ENCODE measurements at places on chromosomes 13 and 19. TPM values are rescaled to one million over a fixed set of nuclear protein-coding genes. Genes with fewer than 3 reads are reported as not detected.

- peak; percentile 79 for DNase-seq
These were observed 8.6 kb downstream of the ZBTB7A start for GRCh38 chr19:4057931-4058692.

The CRB3 gene
- total RNA-seq, result 30.7 TPM

DNA sequence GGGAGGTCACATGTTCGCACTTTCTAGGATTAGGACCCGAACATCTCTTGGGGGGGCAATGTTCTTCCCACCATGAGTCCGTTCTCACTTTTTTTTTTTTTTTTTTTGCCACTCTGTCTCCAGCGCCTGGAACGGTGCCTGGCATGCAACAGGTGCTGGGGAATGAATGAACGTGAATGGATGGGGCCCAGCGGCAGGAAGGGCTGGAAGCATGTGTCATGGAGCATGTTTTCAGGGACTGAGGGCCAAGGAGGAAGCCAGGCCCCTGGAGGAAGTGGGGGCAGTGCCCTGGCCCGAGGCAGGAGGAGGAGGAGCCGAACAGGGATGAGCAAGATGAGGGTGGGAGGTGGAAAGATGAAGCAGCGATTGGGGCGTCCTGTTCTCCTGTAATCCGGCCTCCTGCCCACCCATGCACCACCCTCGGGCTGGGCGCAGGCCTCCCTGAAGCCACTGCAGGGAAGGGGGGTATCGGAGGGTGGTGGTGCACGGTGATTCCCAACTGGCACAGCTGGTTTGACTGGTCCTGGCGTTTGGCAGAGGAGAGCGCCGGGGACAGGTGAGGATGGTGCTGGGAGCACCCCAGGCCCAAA is 8.8 kb upstream of the SULT2B1 start:
- DNase-seq, result peak; percentile 85

DNA sequence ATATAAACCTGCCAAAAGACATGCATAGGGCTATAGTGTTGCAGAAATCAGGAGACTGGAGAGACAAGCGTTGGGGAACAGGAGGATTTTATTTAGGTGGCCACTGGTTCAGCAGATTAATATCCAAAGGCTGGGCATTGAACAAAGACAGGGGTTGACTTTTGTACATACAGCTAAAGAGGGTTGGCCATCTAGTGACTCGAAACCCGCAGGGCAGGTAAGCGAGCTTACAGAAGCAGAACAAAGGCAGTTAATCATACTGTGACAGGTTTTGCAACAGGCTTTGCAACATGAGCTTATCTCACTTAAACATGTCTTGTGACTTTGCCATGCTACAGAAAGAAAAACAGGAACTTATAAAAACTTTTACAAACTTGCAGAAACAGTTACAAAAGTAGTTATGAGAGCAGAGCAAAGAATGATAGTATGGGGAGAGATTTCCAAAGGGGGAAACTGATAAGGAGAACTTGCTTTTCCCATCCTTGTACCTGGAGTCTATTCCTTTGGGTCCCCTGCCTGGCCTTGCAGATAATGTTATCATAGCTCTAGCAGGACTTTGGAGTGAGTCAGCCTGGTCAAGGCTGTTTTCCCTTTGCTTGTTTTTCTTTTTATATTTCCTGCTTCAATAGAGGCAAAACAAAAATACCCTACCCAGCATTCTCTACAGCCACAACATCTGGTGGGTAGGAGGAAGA is 234.2 kb downstream of the PCDH17 start:
- no peak for DNase-seq

DNA sequence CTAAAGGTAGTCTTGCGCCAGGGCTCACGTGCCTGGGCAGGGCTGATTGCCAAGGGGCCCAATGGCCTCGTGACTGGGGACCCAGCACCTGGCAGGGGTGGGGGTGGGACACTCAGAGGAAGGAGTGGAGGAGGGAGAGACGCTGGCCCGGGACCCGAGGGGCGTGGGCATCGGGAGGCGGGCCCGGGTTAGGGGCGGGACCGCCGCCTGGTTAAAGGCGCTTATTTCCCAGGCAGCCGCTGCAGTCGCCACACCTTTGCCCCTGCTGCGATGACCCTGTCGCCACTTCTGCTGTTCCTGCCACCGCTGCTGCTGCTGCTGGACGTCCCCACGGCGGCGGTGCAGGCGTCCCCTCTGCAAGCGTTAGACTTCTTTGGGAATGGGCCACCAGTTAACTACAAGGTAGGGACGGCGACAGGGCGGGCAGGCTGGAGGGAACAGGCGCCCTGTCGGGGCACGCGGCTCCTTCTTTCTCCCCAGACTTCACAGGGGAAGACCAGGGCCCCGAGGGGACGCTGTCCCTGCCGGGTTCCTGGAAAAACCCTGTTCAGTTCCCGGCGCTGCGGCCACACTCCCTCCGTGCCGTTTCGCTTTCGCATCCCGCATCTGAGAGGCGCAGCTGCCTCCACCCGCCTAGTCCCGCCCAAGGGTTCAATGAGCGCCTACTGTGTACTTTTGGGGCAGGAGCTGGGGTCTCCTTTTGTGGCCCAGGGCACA is at the start of gene IFI30:
IFI30 (plus strand) TSS at position 242 of the 717 bp plus-strand sequence; CDS start at position 271, 29 bp downstream.
- DNase-seq, result peak; percentile 75

The TNNI3 gene
- not detected for total RNA-seq

GRCh38 chr13:97321616-97322321 is 99.6 kb downstream of the MBNL2 start:
- no peak for DNase-seq

The SAE1 gene
- total RNA-seq, result 44.6 TPM

GRCh38 chr13:44403461-44404056 is 29.9 kb downstream of the SERP2 start:
- peak; percentile 92 for DNase-seq

DNA sequence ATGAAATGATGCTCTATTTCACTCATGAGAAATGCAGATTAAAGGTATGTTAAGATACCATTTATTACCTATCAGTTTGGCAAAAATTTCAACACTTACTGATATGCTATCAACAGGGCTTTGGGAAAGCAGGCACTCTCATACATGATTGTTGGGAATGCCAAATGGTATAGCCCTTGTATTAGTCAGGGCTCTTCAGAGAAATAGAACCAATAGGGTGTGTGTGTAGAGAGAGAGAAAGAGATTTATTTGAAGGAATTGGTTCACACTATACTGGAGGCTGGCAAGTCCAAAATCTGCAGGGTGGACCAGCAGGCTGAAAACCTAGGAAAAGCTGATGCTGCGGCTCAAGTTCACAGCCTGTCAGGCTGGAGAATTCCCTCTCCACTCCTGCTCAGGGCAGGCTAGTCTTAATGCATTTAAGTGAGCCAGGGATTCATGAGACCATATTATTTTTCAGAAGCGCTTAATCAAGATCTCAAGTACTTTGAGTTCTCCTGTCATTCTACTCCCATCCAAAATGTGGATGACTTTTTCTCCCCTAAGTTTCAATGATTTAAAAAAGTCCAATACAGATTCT is 72.4 kb downstream of the NHLRC3 start:
- DNase-seq, result no peak

- DNase-seq, result no peak
These were observed 113.9 kb downstream of the KCNRG start for GRCh38 chr13:50129081-50129705.

DNA sequence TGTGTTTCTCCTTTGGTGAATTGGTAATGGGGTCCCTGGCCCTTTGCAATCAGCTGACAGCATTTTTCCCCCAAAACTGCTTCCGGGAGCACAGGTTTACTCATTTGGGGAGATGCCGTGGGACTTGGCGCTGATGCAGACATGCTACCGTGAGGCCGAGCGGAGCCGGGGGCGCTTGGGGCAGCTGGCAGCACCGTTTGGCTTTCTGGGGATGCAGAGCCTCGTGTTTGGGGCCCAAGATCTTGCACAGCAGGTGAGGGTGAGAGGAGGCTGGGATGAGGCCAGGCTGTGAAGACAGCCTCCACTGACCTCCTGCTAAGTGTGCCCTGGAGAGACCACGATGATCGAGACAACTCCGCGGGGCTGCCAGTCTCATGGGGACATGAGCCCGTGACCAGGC is 13.4 kb upstream of the COLGALT1 start:
- DNase-seq, result no peak

The ZNF667 gene
- total RNA-seq, result 6.2 TPM

DNA sequence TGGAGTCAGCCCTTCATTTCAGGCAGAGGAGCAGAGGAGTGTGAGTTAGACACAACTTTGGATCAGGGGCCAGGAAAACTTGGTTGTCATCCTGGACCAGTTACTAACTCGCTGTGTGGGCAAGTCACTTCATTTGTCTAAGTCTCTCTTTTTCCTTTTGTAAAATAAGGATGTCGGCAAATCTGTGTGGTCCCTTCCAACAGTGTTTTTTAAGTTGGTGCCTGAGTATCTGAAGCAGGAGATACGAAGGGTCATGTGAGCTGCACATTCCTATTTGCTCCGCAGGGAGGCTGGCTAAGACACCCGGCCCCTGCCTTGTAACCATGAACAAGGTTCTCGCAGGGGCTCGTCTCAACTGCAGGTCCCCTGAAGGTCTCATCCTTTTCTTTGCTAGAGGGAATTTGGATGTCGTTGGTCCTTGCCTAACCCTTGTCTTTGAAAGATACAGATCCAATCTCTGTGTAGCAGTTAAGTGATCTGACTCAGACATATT is 64.3 kb downstream of the LRCH1 start:
- DNase-seq, result no peak

DNA sequence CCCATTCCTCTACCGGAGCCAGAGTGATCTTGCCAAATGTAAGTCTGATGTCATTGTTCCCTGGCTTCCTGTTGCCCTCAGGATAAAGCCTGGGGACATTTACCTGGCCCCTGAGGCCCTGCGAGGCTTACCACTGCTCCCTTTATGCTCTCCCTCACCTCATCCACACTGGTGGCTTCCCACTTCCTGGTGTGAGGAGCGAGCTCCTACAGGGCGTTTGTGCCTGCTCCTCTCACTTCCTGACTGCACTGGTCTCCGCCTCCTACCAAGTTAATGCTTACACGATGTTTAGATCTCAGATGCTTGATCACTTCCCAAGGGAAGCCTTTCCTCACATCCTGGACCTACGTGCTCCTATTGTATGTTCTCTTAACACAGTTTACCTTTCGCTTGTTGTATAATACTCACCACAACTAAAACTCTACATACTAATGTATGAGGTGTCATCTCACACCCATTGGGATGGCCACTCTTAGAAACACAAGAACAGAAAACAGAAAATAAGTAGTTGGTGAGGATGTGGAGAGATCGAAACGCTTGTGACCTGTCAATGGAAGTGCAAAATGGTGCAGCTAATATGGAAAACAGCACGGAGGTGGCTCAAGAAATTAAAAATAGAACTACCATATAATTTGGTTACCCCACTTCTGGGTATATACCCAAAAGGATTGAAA is 177.6 kb downstream of the SHISA2 start:
- no peak for DNase-seq

The TGFBR3L gene
- 2.3 TPM for total RNA-seq

DNA sequence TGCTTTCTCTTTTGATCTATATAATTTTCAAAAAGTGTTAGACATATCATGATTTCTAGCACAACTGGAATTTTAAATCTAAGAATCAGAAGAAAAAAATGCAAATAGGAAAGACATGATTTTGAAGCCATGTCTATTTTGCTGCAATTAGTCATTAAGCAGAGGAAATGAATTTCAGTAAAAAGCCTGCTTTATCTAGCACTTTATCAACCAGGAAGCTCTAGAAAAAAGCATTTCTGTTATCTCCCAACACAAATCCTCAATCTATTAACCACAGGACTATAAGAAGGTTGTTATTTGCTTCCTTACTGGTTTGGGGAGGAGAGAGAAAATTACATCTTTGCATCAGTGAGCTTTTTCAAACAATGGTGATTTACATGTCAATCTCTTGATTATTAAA is 716.7 kb downstream of the DIAPH3 start:
- DNase-seq, result no peak

The MBOAT7 gene
- 24.6 TPM for total RNA-seq

DNA sequence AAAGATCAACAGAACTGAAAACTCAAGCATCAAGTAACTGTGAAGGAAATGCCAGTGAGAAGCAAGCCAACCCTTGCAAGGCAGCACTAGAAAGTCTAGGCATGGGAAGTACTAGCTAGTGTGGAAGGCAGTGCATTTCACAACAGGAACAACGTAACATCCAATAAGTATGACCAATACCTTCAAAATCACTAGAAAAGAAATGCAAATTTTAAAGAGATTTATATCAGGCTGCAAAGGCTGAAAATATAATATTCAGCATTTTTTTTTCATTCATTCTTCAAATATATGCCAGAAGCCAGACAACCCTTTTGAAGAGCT is 121.9 kb downstream of the DLEU7 start:
- DNase-seq, result no peak

DNA sequence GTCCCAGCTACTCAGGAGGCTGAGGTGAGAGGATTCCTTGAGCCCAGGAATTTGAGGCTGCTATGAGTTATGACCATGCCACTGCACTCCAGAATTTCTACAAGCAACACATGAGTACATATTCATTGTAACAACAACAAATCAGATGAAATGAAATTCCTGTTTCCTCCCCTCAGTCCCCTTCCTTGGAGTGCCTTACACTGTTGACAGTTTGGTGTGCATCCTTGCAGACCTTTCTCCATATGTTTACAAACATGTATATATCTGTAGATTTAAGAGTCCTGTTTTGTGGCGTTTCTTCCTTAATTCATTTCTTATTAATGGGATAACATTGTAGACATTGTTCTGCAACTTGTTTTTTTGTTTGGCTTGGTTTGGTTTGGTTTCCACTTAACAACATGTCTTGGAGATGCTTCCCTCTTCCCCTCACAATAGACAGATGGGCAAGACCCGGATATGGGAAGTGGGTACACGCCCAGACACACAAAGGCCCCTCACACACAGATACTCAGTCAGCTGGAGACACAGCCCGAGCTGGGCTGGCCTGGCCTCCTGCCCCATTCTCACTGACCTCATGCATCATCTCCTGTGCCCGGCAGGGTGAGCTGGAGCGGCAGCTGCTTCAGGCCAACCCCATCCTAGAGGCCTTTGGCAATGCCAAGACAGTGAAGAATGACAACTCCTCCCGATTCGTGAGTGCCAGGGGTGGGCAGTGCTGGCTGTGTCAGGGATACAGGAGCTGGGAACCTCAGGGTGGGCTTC is 21.7 kb downstream of the MYH14 start:
- DNase-seq, result no peak

The GPR42 gene
- not detected for total RNA-seq

DNA sequence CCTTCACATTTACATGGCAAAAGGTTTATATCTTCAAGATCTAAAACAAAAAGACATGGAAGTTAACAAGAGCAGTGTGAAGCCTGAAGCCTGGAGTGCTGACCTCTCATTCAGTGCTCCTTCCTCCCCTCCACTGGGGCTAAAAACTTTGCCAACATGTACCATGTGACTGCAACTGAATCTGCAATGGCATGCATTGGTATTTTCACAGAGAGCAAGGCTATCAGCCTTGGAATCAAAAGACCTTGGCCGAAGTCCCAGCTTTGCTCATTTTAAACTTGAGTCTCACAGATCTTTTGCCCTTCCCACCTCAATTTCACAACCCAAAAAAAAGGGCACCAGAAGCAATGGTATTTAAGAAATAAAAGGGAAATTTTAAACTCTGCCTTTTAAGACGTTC is 325.1 kb downstream of the DCT start:
- peak; percentile 30 for DNase-seq

All from breast epithelium (tissue), 4 donors.